ENCODE measurements at places on chromosomes 1 and 21.

DNA sequence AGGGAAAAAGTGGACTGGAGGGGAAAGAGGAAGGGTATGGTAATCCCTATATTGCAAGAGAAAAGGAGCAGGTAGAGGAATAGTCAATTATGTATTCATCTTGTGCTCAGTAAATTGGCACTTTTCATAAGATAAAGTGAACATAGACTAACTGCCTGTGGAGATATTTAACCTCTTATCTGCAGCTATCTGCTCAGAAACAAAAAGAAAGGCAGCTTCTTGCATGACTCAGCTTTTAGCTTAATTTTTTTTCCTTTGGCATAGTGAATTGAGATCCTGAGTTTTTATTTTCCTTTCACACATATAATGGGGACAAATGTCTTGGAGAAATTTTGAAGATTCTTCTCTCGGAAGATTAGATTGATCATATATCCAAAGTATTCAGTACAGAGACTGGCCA is 127.6 kb upstream of the F3 start:
- H3K4me3 ChIP-seq, result no peak overlapping the region
- no peak for DNase-seq
- H3K27ac ChIP-seq, result no peak overlapping the region
- peaks cover 12% of the 10 kb centered on the region for H3K27me3 ChIP-seq

DNA sequence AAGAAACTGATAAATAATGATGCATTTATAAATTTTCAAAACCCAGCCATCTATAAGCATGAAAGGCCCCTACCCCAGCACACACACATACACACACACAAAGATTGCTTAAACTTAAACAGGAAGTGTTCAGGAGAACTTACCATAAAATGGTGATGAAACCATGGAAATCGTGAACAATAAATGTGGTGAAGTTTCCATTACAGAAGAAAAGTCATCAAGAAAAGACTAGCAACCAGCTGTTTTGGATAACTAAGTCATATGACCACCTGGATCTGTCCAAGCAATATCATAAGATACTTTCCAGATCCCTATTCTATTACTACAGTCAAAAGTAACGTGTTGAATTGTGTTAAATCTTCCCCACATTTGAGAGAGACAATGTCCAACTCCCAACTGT is 24.1 kb downstream of the RGS5 start:
- H3K27ac ChIP-seq, result no peak overlapping the region

DNA sequence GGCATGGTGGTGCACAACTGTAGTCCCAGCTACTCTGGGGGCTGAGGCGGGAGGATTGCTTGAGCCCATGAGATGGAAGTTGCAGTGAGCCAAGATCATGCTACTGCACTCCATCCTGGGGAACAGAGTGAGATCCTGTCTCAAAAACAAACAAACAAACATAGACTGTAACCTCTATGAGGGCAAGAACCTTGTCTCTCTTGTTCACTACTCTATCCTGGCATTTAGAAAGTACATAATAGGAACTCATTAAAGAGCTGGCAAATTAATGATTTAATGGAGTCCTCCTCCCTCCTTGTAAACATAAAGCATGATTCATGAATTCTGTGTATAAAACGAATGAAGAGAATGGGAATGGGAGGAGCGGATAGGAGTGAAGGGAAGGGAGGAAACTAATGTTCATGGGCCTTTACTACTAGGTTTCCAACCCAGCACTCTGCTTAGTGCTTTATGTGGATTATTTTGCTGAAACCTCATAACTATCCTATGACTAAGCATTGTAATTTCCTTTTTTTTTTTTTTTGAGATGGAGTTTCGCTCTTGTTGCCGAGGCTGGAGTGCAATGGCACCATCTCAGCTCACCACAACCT is 8.6 kb downstream of the LMOD1 start:
- H3K27ac ChIP-seq, result no peak overlapping the region
- H3K36me3 ChIP-seq, result no peaks in the 10 kb centered on the region
- H3K4me1 ChIP-seq, result no peaks in the 10 kb centered on the region
- H3K4me3 ChIP-seq, result no peak overlapping the region
- no peak for DNase-seq

- peaks cover 57% of the 10 kb centered on the region for H3K4me1 ChIP-seq
- no peak for DNase-seq
- H3K4me3 ChIP-seq, result no peak overlapping the region
- H3K27me3 ChIP-seq, result no peaks in the 10 kb centered on the region
- peaks cover 97% of the 10 kb centered on the region for H3K36me3 ChIP-seq
Observed at GRCh38 chr1:156804572-156805243, 11.9 kb downstream of the SH2D2A start.

- H3K4me1 ChIP-seq, result peaks cover 43% of the 10 kb centered on the region
- H3K4me3 ChIP-seq, result peak overlapping the region; percentile 99
- peak; percentile 18 for DNase-seq
- H3K27ac ChIP-seq, result peak overlapping the region; percentile 92
- H3K27me3 ChIP-seq, result no peaks in the 10 kb centered on the region
- peaks cover 33% of the 10 kb centered on the region for H3K36me3 ChIP-seq
Observed at GRCh38 chr1:91884459-91885212, 1.3 kb downstream of the TGFBR3 start.

- no peaks in the 10 kb centered on the region for H3K4me1 ChIP-seq
- H3K27me3 ChIP-seq, result peaks cover 32% of the 10 kb centered on the region
- DNase-seq, result no peak
Observed at GRCh38 chr1:171350594-171350993, 36.6 kb downstream of the FMO4 start.

GRCh38 chr1:45887156-45887842 is 83.9 kb downstream of the MAST2 start:
- H3K36me3 ChIP-seq, result no peaks in the 10 kb centered on the region
- H3K27ac ChIP-seq, result peak overlapping the region; percentile 13
- no peak overlapping the region for H3K4me3 ChIP-seq
- DNase-seq, result no peak
- no peaks in the 10 kb centered on the region for H3K27me3 ChIP-seq
- H3K4me1 ChIP-seq, result no peaks in the 10 kb centered on the region

- DNase-seq, result no peak
- no peak overlapping the region for H3K4me3 ChIP-seq
- no peaks in the 10 kb centered on the region for H3K27me3 ChIP-seq
- no peaks in the 10 kb centered on the region for H3K36me3 ChIP-seq
- no peaks in the 10 kb centered on the region for H3K4me1 ChIP-seq
- no peak overlapping the region for H3K27ac ChIP-seq
Observed at GRCh38 chr1:245087723-245088122, 67.1 kb upstream of the KIF26B start.

DNA sequence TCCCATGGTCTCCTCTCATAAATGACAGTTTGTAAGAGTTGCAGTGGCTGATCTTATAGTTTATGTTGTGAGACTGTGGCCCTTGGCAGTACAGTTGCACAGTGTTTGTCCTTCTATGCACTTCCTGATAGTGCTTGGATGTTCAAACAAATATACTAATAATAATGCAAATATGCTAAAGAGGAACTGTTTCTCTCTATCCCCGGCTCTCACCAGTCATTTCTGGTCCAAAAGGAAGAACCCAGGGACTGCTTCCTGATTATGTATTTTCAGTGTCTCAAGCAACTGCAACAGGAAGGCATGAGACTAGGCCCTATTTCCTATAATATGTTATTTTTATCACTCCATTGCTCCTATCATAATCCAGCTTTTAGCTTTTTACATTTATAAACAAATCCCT is 17.0 kb upstream of the SUCO start:
- no peaks in the 10 kb centered on the region for H3K36me3 ChIP-seq
- H3K27ac ChIP-seq, result no peak overlapping the region
- no peak overlapping the region for H3K4me3 ChIP-seq

- no peak for DNase-seq
- H3K27ac ChIP-seq, result no peak overlapping the region
Observed at GRCh38 chr1:108149796-108150467, 50.2 kb downstream of the SLC25A24 start.

DNA sequence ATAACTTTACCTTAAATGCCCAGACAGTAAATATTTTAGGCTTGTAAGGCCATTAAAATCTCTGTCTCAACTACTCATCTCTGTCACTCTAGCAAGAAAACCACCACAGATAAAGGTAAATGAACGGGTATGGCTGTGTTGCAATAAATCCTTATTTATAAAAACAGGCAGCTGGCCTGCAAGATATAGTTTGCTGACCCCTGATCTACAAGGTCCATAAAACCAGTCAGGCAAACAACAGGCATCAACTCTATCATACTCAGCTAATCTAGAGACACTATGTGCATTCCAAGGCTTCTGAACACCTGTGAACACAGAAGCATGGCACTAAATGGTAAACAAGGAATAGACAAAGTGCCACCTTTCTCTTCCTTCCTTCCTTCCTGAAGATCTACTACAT is 9.7 kb downstream of the FAF1 start:
- H3K4me3 ChIP-seq, result no peak overlapping the region
- H3K27me3 ChIP-seq, result no peaks in the 10 kb centered on the region
- peaks cover 24% of the 10 kb centered on the region for H3K4me1 ChIP-seq

GRCh38 chr1:194517567-194517966 is 1331.2 kb upstream of the B3GALT2 start:
- H3K27me3 ChIP-seq, result no peaks in the 10 kb centered on the region
- no peaks in the 10 kb centered on the region for H3K36me3 ChIP-seq
- no peaks in the 10 kb centered on the region for H3K4me1 ChIP-seq
- no peak overlapping the region for H3K27ac ChIP-seq

GRCh38 chr1:38605063-38605462 is 254.5 kb downstream of the RRAGC start:
- H3K27ac ChIP-seq, result no peak overlapping the region
- no peak for DNase-seq
- H3K36me3 ChIP-seq, result no peaks in the 10 kb centered on the region
- H3K4me1 ChIP-seq, result no peaks in the 10 kb centered on the region
- H3K27me3 ChIP-seq, result peaks cover 9% of the 10 kb centered on the region

DNA sequence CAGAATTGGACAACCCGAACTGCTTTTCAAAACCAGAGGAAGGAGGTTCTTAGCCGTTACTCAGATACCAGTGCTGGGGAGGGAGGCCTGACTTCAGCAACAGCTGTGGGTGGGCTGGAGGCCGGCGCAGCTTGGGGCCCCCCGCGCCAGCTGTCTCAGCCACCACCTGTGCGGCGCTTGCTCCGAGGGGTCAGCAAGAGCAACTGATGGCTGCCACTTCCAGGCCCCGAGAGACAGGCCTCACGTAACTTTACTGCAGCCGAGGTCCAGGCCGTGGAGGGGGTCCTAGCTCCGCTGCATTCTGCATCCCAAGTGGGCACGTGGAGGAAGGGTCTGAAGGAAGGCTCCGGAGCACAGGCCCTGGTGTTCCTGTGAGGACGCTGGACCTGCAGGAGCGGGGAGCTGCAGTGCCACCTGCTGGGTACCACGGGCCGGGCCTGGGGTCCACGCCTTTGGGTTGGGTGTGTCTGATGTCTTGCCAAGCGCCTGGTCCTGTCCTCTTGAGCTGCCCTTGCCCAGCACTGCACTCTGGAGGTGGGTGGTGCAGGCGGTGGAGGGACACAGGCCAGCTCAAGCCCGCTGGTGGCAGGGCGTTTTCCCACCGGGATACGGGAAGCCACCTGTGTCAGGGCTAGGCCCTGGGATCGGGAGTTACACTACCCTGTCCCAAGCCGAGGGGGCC is 9.8 kb downstream of the THAP3 start:
- no peak overlapping the region for H3K27ac ChIP-seq
- H3K4me1 ChIP-seq, result peaks cover 1% of the 10 kb centered on the region
- H3K4me3 ChIP-seq, result no peak overlapping the region

DNA sequence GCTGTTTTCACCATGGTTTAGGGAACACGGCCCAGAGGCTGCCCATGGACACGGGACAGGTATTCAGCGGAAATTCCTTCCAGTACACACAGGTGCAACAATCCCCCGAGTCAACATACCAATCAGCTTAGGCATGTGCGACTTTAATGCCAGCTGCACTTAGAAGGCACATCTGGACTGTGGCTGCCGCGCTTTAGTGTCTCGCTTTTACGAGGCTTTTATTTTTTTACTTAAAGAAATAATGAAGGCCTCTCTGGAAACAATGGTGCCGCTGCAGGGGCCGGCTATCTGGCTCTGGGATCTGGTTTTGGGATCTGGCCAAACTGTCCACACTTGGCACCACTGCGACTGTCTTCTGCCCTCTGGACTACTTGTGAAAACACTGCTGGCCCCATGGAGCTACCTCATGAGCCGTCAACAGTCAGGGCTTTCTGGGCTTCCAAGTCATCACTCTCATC is 55.5 kb downstream of the SLC66A1 start:
- H3K36me3 ChIP-seq, result peaks cover 29% of the 10 kb centered on the region
- H3K4me3 ChIP-seq, result no peak overlapping the region
- no peak for DNase-seq
- H3K27ac ChIP-seq, result no peak overlapping the region
- H3K27me3 ChIP-seq, result no peaks in the 10 kb centered on the region

DNA sequence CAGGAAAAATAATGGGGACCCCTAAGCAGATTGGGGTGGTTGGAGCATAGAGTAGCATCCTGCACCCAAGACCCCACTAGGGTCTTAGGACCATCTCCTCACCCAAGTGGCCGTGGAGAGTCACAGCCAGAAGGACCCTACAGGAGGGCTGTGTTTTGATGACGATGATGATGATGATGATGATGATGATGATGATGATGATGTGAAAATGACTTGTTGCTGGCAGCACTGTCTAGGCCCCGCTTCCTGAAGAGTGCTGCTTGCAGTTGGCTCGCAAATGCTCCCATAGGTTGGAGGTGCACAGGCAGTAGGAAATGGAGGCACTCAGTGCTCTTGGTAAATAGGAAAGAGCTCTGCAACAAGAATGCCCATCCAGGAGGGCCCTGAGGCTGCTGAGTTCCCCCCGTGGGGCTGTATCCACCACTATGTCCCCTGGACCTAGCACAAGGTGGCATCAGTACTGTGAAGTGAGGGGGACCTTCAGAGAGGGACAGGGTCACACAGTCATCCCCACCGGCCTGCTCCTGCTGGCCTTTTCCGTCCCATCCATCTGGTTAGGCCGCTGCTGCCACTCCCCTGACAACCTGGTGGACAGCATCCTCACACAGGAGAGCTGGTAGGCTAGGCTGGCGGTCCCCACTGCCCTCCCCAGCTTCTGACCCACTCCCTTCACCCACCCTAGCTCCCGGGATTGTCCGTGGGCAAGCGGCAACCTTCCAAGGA is 139.6 kb downstream of the FOXD2 start:
- no peaks in the 10 kb centered on the region for H3K4me1 ChIP-seq
- peaks cover 81% of the 10 kb centered on the region for H3K27me3 ChIP-seq
- H3K4me3 ChIP-seq, result no peak overlapping the region
- H3K27ac ChIP-seq, result no peak overlapping the region

DNA sequence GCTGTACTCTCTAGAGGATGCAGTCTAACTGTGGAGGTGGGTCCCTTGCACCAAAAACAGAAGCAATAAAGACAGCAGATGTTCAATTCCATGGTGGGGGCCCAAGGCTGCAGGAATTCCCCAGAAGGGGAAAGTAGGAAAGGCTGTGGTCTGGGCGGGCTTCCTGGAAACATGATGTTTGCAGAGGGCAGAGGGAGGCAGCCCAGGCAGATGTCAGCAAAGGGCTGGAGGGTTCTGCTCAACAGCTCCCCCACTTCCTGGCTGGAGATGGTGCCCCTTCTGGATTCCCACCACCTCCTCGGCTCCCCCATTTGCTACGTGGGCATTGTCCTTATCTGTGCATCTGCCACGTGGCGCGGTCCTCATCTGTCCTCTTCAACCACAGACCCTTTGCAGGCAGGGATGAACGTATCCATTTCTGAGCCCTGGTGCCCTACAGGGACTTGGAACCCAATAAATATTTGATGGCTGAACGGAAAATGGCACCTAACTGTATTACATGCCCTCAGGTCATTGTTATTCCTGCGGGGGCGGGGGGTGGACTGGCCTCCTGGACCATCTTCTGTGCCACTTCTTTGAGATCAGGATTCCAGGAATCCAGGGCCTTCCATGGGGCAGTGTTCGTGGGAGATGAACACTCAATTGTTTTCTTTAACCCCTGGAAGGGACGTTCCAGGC is 8.4 kb upstream of the GUCA2B start:
- no peaks in the 10 kb centered on the region for H3K36me3 ChIP-seq
- H3K27ac ChIP-seq, result no peak overlapping the region
- no peak overlapping the region for H3K4me3 ChIP-seq
- no peak for DNase-seq
- H3K27me3 ChIP-seq, result peaks cover 15% of the 10 kb centered on the region
